ENCODE measurements at places on chromosomes 3 and 15.

GRCh38 chr3:185318141-185318540, 44.8 kb upstream of the MAP3K13 start:
- DNase-seq, result peak; percentile 5

DNA sequence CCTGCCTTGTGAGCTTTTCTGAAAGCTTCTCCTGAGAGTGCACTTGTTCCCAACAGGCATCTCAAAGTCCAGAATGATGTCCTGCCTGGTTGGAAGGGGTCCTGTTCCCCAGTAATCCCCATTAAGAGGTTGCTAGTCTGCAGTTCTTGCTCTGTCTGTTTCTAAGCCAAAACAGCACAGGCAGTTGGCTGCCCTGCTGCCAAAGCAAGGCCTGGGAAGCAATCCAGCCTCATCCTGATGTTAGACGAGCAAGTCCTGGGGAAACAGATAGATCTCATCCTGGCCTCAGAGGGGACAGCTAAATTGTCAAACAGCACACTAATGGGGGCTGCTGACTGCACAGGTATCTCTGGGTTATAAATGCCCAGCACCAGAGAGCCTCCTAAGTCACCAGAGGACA, 198.0 kb downstream of the EPHB1 start:
- no peak for DNase-seq

GRCh38 chr3:128684986-128685726, 34.5 kb upstream of the RPN1 start:
- DNase-seq, result no peak

GRCh38 chr3:37926611-37927010, 64.0 kb upstream of the VILL start:
- no peak for DNase-seq

GRCh38 chr3:38662544-38662943, 13.1 kb upstream of the SCN5A start:
- no peak for DNase-seq

- peak; percentile 91 for DNase-seq
Measured at GRCh38 chr3:66047311-66048050, 8.8 kb upstream of the MAGI1 start.

GRCh38 chr3:187805774-187806173, 60.5 kb upstream of the BCL6 start:
- DNase-seq, result no peak

DNA sequence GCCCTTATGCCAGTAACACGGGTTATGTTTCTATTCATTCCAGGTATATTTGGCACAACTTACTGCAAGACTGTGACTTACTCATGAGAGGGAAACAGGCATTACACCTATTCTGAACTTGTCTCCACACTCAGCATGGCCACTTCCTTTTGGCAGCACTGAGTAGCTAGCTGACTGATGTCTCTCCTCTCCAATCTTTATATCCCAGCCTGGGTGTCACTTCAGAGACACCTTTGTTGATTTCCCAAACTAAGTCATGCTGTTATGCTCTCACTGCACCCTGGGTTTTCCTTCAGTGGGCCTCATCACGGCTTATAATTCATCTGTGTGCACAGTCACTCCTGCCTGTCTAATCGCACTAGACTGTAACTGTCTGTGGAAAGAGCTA, 114.8 kb downstream of the MYLK start:
- DNase-seq, result no peak

DNA sequence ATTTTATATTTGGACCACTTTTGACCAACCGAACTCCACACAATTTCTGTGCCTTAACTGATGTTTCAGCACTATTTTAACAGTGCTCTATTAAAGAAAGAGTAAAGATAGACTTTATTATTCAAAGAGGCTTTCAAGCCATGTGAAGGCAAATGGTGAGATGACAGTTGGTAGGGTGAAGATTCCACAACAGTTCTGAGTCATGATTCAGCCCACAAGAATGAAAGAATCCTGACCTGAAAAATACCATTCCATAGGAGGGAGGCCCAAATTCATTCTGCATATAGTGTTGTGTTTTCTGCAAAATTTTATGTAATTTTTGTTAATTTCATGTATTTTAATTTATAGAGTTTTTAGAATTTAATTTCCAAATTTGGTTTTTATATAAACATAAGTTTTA, 135.6 kb upstream of the STAC start:
- no peak for DNase-seq

- DNase-seq, result no peak
Measured at GRCh38 chr3:112273536-112273935, 20.5 kb downstream of the SLC9C1 start.

GRCh38 chr15:62492900-62493299, 327.8 kb upstream of the C2CD4B start:
- no peak for DNase-seq

DNA sequence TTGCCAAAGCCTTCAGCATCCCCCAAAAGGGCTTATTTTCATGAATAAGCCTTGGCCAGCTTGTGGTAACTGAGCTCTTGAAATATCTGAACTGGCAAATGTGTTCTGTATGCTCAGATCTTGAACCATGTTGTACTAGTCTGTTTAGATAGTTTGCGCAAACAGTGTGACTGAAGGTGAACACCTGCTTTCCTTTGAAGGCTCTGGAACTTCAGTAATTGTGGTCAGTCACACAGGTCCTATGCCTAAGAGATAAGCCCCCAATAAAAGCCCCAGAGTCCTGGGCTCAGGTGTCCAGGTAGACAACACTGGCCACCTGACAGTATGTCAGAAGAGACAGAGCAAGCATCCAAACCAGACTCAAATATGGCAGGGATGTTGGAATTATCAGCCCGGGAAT, 5.4 kb downstream of the TUBGCP5 start:
- DNase-seq, result no peak

DNA sequence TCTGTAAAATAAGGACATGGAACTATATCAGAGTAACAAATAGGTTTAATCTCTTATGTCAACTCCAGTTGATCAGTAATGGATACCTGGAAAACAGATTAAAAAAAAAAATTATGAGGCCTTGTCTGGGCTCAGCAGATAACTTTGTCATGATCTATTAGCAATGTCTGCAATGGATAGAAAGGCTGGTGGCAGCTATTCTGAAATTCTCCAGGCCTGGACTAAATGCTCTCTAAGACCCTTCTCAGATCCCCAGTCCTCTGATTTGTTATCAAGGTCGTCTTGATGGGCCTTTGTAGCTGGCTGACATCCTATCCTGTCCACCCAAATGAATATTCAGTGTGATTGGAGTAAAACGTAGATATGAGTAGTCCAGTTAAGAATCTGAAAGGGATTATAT, 13.7 kb downstream of the LRTM1 start:
- no peak for DNase-seq

DNA sequence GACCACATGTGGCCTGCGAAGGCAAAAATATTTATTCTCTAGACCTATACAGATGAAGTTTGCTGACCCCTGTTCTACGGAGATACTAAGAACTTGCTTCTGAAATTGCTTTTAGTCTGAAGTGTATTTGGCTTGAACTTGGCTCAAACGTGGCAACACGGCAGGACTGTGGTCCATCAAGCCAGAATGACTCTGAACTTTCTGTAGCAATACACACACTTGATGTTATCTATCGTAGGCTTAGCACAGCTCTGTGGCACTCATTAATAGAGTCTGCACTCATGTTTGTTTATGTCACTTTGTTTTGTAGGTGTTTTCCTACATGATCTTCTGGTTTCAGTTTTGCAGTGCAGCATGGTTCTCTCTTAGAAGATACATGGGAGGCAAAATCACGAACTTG, 298.1 kb downstream of the ADAMTS17 start:
- DNase-seq, result no peak

- DNase-seq, result no peak
Measured at GRCh38 chr3:66492672-66493071, 8.2 kb downstream of the LRIG1 start.

DNA sequence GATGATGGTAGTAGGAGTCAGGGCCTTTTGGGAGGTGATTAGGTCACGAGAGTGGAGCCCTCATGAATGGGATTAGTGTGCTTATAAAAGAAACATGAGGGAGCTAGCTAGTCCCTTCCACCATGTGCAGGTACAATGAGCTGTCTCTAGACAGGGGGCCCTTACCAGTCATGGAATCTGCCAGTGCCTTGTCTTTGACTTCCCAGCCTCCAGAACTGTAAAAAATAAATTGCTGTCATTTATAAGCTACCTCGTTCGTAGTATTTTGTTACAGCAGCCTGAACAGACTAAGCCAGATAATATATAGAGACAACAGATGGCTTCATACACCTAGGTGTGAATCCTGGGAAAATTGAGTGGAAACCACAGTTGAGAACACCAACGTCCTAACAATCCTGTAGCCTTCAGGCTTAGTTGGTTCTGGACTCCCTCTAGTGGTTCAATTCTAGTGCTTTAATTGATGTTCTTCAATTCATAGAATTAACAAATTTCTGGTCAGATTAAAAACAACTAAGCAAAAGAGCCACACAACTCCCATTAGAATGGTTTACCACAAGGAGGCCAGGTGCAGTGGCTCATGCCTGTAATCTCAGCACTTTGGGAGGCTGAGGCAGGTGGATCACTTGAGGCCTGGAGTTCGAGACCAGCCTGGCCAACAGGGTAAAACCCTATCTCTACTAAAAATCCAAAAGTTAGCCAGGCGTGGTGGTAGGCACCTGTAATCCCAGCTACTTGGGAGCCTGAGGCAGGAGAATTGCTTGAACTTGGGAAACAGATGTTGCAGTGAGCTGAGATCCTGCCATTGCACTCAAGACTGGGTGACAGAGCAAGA, 21.3 kb upstream of the GATM start:
- peak; percentile 25 for DNase-seq

GRCh38 chr15:70029297-70029701, 68.4 kb downstream of the TLE3 start:
- no peak for DNase-seq

- DNase-seq, result no peak
Measured at GRCh38 chr3:44072601-44073540, 168.8 kb upstream of the TOPAZ1 start.

DNA sequence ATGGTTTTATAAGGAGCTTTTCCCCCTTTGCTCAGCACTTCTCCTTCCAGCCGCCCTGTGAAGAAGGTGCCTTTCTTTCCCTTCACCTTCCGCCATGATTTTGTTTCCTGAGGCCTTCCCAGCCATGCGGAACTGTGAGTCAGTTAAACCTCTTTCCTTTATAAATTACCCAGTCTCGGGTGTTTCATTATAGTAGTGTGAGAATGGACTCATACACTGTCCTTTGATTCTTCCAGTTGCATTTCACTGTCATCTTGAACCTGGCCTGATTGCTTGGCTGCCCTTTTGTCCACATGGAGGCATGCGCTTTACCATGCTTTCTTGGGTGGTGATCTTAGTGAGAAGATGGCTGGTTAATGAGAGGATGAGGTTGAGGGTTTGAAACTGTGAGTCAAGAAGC, 23.2 kb downstream of the USP13 start:
- no peak for DNase-seq

DNA sequence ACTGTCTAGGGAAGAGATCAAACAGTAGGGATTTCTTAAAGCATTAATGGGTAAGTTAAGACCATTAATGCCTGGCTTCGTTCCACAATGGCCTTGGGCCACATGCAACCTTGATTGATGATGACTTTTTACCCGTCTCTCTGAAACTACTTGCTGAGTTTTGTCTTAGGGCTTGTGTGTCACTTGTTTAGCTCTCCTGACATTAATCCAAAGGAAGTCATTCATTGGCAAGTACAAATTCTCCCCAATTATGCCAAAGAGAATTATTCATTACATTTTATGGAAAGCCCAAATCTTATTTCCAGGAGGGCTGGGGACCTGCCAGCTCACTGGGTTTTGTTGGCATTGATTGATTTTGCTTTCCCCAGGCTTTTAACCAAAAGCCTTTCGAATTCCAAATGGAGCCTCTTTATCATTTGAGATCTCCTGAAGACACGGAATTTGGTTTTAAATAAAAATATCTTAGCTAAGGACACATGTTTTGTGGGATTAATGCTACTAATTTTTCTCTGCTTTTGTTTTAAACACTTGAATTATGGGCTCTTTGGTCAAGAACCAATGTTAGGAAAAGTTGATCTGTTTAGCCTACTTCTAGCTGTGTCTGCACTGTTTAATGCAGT, 40.7 kb downstream of the SERPINI1 start:
- DNase-seq, result no peak

GRCh38 chr3:98545940-98546339, 14.2 kb downstream of the GPR15 start:
- no peak for DNase-seq

DNA sequence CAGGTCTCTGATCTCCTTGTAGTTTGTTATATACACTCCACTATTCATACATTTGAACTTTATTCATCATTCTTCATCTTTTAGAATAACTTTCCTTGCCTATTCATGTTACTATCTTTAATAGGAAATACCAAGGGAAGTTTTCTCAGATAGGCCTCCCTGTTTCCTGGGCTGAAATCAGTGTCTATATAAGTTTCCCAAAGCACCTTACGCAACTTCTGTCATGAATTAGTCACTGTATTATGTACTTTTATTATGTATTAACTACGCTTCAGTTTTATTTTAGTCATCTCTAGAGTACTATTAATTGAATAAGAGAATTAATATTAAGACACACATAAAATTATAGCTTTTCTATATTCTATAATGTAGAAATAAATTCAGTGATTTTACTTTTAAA, 1481.5 kb downstream of the OTOL1 start:
- no peak for DNase-seq

GRCh38 chr3:76026379-76026778, 241.0 kb upstream of the ZNF717 start:
- DNase-seq, result no peak

DNA sequence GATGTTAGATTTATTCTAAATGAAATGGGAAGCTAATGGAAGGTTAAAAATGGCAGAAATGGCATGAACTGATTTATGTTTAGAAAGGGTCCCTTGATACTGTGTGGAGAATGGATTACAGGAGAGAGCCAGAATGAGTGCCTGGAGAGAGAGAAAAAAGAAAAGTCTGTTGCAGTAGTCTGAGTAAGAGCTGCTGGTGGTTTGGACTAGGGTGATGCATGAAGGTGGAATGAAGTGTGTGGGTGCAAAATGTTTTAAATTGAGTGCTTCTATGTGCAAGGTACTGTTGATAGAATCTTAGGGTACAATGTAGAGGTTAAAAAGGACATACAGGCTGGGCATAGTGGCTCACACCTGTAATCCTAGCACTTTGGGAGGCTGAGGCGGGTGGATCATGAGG, 11.4 kb upstream of the MGA start:
- no peak for DNase-seq
